NCI-H1417 (cell line): ENCODE measurements at places on chromosomes 1 and 21.

- no peak for DNase-seq
These were observed 60.5 kb downstream of the CD58 start for GRCh38 chr1:116510361-116510760.

GRCh38 chr1:63142001-63142400 is 180.4 kb upstream of the FOXD3 start:
- DNase-seq, result no peak

DNA sequence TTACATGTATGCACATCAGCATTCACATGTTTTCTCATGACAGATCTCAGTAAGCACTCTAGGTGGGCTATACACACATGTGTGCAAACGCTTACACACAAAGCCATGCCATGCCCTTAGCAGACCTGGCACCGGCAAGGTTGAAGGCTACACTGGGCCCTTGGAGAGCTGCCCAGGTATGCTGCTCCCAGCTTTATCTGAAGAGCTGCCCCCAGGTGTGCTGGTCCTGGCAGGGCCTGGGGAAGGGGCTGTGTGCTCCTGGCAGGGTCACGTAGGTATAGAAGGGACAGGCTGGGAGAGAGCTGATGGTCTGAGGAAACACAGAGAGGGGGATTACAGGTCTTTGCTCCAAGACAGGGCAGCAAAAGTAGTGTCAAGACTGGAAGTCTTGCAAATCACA is 146.7 kb upstream of the VANGL1 start:
- no peak for DNase-seq

DNA sequence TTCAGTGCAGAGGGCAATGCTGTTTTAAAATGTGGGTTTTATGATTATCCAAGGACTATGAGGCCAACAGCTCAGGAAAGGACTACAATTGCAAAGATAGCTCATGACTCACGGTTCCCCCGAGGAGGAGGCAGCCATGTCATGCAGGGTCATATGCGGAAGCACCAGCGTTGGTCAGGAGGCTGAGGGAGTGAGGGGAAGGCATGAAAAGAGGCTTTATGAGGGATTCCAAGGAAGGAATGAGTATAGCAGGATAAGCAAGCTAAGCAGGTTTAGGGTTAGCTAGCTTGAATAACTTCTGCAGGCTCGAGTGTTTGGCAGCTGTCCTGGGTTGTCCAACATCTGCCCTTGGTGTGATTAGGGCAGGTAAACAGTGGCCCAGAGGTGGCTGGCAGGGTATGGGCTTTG is 495.1 kb downstream of the SETD4 start:
- no peak for DNase-seq

GRCh38 chr1:219412772-219413171 is 200.1 kb downstream of the ZC3H11B start:
- DNase-seq, result no peak

GRCh38 chr1:62810420-62811274 is 26.7 kb downstream of the ATG4C start:
- no peak for DNase-seq

- no peak for DNase-seq
These were observed 388.7 kb downstream of the USH2A start for GRCh38 chr1:216034506-216034905.

GRCh38 chr1:217360510-217360909 is 270.4 kb downstream of the GPATCH2 start:
- no peak for DNase-seq

DNA sequence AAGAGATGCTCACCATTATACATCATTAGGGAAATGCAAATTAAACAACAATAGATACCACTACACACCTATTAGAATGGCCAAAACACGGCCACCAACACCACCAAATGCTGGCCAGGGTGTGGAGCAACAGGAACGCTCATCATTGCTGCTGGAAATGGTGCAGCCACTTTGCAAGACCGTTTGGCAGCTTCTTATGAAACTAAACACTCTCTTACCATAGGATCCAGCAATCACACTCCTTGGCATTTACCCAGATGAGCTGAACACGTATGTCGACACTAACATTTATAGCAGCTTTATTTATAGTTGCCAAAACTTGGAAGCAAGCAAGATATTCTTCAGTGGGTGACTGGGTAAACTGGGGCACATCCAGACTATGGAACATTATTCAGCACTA is 28.9 kb upstream of the ADARB1 start:
- DNase-seq, result no peak

GRCh38 chr21:46264046-46264689 is 21.2 kb downstream of the MCM3AP start:
- DNase-seq, result no peak

DNA sequence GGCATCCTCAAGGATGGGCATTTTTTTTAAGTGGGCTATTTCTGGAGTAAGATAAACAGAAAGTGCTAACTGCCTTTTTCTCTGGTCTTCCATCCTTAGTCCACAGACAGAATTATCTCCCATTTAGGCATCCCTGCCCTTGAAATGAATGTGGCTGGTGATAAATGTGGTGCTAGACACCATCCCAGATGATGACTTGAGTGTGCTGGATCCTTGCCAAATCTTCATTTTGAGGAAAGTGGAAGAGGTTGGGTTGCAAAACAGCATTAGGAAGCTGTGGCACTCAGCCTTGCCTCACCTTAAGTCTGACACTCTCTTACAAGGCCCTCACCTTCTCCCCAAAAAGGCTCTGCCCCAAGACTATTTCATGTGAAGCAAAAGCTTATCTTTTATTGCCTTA is 19.2 kb downstream of the MAB21L3 start:
- peak; percentile 93 for DNase-seq

DNA sequence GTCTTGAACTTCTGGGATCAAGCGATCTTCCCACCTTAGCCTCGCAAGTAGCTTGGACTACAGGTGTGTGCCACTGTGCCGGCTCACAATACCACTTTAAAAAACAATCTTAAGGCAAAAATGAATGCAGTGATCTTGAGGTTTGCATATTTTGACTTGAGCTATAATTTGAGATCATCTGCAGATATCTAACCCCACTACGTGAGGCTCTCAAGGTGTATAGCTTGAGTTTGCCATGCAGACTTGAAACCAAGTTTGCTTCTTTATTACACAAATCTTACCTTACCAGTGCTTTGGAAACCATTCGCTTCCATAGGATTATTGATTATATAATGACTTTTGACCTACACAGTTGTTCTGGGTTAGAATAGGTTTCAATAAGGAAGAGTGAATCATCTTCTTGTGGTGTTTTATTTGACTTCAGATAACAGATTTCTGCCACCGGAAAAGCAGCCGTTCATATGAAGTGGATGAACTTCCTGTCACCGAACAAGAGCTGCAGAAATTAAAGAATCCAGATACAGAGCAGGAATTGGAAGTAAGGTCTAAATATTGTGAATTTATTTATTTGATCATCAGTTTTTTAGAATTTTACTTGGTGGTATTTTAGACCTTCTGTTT is 155.1 kb downstream of the VPS13D start:
- DNase-seq, result no peak

DNA sequence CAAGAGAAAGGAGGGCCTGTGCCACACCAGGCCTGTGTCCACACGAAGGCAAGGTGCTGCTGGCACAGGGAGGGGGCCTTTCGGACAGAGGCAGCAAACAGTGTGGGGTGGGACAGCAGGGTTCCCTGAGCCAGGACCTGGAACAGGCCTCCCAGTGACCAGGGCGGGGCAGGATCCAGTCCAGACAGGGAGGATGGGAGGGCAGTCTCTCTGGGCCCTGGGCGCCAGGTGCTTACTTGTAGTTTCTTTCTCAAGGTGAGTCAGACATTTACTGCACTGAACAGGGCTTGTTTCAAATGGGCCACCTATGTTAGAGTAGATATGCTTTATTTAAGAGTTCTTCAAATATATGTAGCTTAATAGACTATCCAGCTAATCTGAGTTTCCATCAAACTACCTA is 52.8 kb upstream of the STUM start:
- DNase-seq, result no peak

DNA sequence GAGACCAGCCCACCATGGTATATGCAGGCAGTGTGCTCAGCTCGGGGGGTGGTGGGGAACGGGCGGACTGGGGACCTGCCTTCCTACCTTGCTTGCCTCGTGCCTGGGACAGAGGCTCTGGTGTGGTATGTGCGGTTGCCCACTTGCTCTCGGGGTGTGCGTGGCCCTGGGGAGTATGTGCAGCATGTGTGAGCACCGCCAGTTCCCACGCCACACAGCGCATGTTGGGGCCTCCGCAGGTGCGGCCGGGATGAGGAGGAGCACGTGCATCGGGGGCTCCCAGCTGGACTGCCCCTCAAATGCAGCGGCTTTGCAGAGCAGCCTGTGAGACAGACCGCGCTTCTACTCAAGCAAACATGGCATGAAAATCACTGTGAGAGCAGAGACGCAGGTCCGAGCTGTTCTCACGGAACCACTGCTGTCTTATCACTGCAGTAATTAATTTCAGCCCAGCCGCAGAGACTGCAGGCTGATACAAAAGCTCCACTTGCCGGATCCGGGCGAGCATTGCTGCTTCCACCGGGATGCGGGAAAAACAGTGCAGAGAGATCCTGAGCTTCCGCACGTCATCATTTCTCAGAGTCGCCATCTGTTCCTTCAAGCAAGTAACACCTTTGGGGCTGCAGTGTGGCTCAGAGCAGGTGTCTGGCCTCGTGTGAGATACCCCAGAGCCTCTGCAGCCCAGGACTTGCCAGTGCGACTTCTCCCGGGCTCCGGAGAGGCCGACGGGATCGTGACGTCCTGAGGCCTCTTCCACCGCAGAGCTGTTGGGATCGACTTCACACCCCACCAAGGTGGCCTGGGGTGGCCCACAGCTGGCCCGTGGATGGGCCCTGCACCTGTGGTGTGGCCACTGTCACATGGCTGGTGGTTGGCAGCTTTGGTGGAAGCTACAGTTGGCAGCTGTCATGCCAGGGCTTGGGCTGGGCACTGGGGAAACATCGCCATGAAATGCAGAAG is 92.6 kb upstream of the ACTRT2 start:
- DNase-seq, result no peak
